Stimulated activated naive CD4-positive, alpha-beta T cell treated with Interleukin-2 at 50 U/mL for 16 hours (primary cell): ENCODE measurements at places on chromosomes 2 and 18.

DNA sequence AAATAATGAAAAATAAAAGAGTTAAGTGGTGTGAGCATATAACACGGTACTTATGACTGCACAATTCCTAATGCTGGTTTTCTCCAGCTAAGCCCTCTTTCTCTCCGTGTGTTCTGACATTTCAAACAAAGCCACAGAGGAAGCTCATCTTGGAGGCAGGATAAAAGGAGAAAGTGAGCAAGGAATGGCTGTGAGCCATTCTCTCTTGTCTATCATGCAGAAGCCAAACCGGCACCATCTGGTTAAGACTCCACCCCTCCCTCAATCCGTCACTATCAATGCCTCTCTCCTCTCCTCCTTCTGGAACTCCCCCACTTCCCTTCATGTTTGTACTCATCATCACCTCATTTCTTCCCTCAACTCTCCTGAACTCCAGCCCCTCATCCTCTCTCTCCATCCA is 210.4 kb downstream of the TMEM163 start:
- no peak for DNase-seq

DNA sequence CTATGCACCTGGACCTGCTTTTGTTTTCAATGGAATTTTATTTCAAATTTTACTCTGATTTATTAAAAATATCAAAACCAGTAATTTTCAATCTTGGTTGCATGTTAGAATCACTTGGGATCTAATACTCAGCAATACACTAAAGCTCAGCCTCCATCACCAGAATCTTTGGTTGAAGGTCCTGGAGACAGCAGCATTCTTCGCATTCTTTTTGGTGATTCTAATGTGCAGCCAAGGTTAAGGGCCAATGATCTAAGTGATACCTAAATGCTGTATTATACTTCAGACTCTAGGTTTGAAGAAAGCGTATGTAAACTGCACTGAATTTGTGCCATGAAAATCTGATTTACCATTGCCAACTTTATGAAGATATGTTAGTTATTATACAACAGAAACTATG is 493.1 kb downstream of the XIRP2 start:
- no peak for DNase-seq

DNA sequence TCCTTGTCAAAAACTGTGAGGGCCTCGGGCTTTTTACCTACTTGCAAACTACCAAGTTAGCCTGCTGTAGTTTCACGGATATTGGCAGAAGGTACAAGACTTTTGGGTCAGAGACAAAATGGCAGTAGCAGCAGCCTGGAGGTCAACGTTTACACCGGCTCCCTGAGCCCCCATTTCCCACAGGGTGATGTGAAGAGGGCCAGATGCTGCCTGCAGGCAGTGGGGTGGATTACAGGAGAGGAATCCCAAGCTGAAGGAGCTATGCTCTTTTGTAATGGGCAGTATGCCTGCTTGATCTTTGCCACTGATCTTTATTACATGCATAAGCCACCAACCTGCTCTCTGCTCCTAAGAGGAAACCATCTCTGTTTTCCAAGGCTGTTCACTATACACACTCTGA is 29.5 kb upstream of the SP5 start:
- DNase-seq = no peak

DNA sequence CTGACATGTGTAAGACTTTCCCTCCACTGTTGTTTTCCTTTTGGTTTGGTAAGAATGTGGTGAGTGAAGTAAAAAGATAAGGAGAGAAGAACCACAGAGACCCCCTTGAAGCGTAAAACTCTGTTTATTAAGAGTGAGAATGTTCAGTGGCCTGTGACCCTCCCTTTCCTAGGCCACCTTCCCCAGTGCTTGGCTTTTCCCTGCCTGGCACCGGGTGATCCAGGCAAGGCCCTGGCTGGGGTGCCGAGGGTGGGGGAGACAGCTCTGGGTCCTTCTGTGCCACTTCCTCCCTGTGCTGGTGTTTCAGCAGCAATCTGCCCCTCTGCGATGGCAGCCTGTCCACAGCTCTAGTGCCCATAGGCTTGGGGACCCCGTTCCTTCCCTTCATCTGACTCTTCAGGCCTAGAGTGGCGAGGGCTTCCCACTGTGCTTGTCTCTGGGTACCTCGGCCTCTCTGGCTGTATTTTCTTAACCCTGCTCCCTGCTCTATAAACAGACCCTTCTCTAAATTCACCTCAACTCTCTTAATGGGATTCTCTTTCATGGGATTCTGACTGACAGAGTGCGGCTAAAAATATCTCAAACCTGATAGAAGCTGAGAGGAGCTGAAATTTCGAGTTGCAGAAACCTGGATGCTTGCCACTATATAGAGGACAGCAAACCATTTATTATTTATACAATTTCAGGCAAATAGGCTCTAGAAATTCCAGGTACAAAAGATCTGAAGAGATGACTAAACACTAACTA is 461.0 kb downstream of the DLGAP1 start:
- no peak for DNase-seq

DNA sequence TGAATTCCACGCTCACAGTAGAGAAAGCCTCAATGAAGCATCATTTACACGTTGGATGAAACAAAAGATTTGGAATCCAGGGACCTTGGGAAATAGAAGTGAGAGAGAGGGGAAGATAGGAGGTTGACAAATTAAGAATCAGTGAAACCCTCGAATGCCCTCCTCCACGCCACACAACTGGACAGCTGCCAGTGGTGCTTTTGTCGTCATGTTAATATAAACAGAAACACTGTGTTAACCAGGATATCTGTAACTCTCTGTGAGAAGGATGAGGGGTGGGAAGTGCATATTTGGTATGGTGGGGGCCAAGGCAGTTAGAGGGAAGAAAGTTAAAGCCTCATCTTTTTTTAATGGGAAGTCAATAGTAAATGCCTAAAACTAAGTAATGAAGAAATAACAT is 108.7 kb downstream of the GFPT1 start:
- DNase-seq = no peak

DNA sequence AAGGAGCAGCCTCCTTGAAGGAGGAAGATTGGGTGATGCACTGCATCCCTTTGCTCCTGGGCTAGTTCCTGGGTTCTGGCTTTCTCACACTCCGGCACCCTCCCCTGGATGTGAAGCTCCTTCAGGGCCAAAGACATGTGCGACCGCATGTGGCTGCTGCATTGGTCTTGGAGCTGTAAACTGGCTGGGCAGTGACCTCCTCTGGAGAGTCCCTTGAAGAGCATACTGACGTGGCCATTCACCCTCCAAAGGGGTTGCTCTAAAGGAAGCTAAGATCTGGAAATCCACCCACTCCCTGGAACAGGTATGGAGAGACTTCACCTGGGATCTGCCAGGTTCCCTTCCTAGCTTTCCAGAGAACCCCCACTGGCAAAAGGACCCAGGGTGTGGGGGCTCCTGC is 62.1 kb downstream of the TMEM17 start:
- no peak for DNase-seq

DNA sequence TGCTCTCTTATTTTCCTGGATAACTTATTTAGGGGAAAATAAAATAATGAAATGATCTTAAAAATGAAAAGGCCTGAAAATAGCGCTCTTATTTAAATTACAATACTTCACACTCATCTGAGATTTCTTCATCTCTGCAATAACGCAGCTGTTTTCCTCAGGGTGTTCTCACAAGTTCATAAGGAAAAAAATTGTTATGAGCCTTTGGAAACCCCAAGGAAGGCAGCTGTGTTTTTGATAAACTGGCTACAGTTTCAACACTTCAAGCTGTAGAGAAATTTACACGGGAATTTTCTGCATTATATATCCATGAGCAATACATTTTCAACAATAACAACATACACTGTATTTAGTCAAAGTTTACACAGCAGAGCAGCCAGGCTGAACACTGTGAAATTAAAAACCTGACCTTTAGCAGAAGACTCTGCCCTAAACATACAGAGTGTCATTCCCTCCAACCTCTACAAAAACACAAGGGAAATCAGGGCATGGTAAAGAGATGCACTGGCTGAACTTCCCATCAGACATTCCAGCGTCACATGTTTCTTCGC is 959.6 kb downstream of the SLC4A3 start:
- no peak for DNase-seq

GRCh38 chr2:189249901-189250300 is 70.3 kb upstream of the COL5A2 start:
- no peak for DNase-seq

GRCh38 chr2:208384637-208385036 is 22.0 kb upstream of the PTH2R start:
- DNase-seq = no peak

DNA sequence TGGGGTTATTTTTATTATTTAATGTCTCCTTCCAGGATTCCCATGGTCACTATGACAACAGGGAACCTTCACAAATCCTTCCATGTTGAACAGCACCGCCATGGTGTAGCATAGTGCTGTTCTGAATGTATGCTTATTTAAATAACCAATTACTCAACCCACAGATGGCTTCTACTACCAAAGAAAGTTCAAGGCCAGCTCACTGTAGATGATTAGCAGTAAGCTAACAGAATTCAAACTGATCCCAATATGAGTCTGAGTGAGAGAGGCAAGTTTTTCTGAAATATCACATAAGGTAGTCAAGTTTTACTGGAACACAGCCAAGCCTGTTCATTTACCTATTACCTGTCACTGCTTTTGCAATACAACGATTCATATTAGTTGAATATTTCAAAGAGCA is 51.2 kb downstream of the CLASP1 start:
- DNase-seq = no peak

- DNase-seq = no peak
Measured at GRCh38 chr2:75616406-75616805, 30.2 kb upstream of the MRPL19 start.

- no peak for DNase-seq
Measured at GRCh38 chr2:176056406-176056805, 27.4 kb downstream of the EVX2 start.

DNA sequence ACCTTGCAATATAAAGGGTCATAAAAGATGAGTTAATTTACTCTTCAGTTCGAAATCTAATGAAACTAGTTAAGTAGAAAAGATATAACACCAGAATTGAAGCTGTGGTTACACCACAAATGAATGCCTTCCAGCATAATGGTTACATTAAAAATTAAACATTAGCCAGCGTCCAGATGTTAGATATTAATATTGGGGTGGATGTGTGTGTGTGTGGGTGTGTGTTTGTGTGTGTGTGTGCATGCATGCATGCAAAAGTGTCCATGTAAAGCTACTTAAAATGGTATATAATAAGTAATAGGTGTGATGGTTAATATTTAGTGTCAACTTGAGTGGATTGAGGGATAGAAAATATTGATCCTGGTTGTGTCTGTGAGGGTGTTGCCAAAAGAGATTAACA is 170.4 kb upstream of the FN1 start:
- DNase-seq = no peak

GRCh38 chr2:9796056-9797010 is 46.9 kb upstream of the TAF1B start:
- DNase-seq = no peak

- DNase-seq = no peak
Measured at GRCh38 chr2:126344493-126344892, 311.5 kb upstream of the GYPC start.

DNA sequence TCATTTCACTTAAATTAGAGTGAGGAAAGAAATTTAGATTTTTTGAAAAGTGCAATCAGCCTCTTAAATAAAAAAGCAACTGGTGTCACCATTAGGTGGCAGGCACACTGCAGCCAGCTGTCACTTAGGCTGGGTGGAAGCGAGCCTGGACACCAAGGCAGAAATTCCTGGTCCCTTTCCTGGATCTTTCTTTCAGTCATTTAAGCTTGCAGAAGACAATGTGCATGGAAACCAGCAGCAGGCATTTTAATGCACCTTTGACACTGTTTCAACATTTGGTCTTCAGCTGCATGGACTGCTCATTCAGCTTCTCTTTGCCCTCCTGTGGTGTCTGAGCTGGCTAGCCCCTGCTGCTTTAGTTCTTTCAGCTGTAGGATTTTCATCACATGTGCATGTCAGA is 61.0 kb downstream of the AQP4 start:
- no peak for DNase-seq

- no peak for DNase-seq
Measured at GRCh38 chr2:6590442-6590841, 275.3 kb downstream of the CMPK2 start.

GRCh38 chr2:107721178-107721577 is 105.5 kb upstream of the RGPD4 start:
- no peak for DNase-seq

- DNase-seq = no peak
Measured at GRCh38 chr2:10538224-10538894, 90.2 kb upstream of the ODC1 start.

- no peak for DNase-seq
Measured at GRCh38 chr18:14940735-14941134, 192.8 kb downstream of the ANKRD30B start.

- no peak for DNase-seq
Measured at GRCh38 chr2:10252224-10252623, 50.5 kb upstream of the HPCAL1 start.

GRCh38 chr2:142989273-142990204 is 112.1 kb downstream of the KYNU start:
- no peak for DNase-seq

DNA sequence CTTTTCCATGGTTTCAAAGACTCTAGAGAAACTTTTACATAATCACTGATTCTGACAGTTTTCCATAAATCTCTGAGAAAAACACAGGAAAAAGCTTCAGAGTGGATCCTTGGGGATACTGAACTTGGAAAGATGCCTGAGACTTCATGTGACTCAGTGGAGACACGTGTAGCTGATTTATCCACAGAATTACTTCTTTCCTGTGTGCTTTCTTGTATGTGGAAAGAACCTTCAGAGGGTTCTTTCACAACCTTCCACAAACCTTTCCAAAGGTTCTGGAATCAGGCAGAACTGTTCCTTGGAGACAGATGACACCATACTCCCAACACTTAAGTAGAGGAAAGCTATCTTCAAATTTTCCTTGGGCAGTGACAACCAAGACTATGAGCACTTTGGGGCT is 207.2 kb downstream of the RND3 start:
- no peak for DNase-seq

- no peak for DNase-seq
Measured at GRCh38 chr2:10170256-10170655, 47.7 kb downstream of the RRM2 start.

DNA sequence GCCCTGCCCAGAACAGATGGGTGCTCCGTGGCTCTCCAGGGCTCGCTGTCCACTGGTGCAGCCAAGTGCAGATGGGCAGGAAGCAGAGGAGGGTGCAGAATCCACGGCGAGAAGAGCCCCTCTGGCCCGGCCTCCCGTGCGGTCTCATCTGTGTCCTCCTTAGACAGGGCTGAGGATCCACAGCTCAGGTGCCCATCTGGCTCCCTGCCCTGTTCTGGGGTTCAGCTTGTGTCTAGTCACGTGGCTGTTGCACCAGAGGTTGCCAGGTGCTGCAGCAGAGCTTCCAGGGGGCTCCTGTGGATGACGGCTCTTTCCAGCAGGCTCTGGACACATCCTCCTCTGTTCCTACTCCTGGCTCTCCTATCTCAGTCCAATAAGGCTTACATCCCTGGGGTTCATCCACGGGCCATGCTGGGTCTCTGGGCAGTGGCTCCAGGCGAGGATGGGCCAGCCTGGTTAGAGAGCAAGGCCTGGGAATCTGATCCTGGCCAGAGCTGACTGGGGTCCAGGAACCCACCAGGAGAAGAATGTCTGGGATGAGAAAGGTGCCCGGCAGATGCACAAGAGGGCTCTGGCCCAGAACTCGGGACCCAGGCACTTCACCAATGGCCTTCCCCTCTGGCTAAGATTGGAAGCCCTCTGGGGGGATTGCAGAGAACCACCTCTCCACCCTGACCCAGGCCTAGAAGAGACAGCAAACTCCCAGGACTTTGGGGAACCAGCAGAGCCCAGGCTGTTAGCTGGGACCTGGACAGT is 116.3 kb upstream of the ID2 start:
- DNase-seq = no peak
